ENCODE measurements at places on chromosomes 1 and 21.

- no peak for DNase-seq
These were observed 416.6 kb downstream of the KCTD3 start for GRCh38 chr1:215983680-215984079.

GRCh38 chr21:44706026-44706705 is 5.2 kb downstream of the TSPEAR start:
- DNase-seq: no peak

DNA sequence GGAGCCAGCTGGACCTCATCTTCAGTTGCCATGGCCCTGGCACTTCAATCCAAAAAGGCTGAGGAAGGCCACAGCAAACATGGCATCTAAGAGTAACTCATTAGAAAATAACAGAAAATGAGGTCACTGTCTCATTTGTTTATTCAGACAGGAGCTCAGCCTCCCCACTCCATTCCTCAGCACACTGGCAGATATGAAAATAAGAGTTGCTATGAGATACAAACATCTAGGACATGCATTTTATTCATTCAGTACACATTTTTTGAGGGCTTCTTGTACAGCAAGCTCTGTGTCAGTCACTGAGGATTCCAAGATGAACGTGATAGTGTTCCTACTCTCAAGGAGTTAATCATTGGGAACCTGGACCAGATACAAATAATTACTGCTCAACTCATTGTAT is 32.7 kb upstream of the TMEM125 start:
- no peak for DNase-seq

DNA sequence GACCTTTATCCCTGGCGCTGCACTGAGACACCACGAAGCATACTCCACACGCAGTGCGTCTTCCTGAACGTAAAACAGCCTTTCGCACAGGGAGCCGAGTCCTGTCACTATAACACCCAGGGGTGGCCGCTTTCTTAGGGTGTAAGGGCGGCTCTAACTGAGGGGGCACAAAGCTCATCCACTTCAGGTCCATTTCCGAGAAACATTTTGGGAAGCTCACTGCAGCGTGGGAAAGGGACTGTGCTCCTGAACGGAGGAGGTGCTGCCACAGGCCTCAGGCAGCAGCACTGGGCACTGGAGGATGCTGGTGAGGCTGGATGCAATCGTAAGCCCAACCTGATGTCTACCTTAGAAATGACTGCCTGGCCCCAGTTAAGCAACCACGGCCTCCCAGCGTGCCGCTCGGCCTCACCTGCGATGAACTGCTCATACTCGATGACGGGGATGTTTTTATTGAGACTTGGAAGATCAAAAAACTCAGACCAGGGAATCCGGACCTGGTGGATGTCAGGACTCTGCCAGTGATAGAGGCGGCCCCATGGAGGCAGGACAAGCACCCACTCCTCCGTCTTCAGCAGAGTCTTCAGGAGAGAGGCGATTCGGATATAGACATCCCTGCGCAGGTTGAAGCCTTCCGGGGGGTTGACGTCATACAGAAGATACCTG is 2.3 kb downstream of the POFUT2 start:
- DNase-seq: no peak

DNA sequence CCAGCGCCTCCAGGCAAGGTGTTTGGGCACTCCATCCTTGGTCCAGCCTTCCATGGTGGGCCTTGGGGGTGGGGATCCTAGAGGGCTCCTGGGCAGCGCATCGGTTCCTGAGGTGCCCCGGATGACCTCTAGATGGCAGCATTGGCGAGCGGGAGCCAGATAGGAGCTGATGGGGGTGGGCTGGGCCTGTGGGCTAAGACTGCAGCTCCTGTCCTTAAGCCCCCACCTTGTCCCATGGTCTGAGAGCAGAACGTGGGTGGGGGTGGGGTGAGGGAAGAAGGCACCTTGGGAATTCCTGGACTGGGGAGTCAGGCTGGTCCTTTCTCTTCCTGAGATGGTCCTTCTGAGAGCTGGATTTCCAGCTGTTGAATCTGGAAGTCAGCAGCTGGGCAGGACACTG is 93.4 kb upstream of the CSF3R start:
- no peak for DNase-seq

- DNase-seq: no peak
These were observed 28.8 kb downstream of the CFAP74 start for GRCh38 chr1:1974834-1975233.

- no peak for DNase-seq
These were observed 50.3 kb upstream of the L1TD1 start for GRCh38 chr1:62144238-62144831.

GRCh38 chr1:55679971-55680370 is 464.8 kb upstream of the USP24 start:
- DNase-seq: no peak

GRCh38 chr1:181669246-181669645 is 185.9 kb downstream of the CACNA1E start:
- DNase-seq: no peak

DNA sequence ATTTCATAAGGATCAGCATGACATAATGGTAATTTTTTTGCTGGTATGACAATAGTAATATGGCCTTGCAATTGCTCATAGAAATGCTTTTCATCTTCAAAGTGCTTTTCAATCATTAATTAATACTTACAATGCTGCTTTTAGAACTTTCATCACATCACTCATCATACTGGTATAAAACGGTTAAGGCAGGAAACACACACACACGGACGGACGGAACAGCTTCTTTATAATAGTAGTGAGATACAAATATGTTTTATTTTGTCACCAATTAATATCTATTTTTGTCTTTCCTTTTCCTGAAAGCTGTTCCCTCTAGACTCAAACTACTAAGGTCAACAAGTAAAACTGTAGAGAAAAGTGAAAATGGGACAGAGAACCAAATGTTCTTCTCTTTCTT is 353.9 kb upstream of the PKN2 start:
- no peak for DNase-seq

- no peak for DNase-seq
These were observed 83.2 kb downstream of the SPSB1 start for GRCh38 chr1:9375912-9376311.

GRCh38 chr1:185488808-185489207 is 171.8 kb upstream of the IVNS1ABP start:
- DNase-seq: no peak

Data from SK-N-MC (cell line).